PC-3 (cell line): ENCODE measurements at places on chromosomes 16 and 17.

- no peak for DNase-seq
Measured at GRCh38 chr16:57041182-57042156, 50.9 kb upstream of the CPNE2 start.

DNA sequence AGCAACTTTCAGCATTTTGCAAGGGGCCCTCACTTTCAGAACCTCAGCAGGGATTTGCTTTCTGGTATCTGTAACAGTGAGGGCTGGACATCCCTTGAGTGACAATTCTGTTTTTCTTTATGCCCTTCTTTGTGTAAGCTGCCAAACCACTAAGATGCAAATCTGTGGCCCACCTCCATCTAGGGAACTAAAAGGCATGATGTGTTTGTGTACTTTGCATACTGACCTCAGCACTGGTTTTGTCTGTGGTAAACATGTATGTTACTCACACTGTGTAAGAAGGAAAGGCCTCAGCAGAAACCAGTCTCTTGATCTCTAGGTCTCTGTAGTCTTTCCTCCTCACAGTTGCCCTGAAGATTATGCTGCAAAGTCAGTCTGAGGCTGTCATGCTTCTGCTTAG lies 396.6 kb upstream of the DYNLRB2 start:
- DNase-seq, result no peak

GRCh38 chr17:29874931-29875596 lies 55.0 kb downstream of the SSH2 start:
- no peak for DNase-seq

- DNase-seq, result no peak
Measured at GRCh38 chr16:3884398-3884797, 3.9 kb upstream of the CREBBP start.

- peak; percentile 30 for DNase-seq
Measured at GRCh38 chr17:36072431-36073121, 8.5 kb downstream of the CCL18 start.

- DNase-seq, result no peak
Measured at GRCh38 chr17:39351508-39351907, 49.9 kb downstream of the FBXL20 start.

DNA sequence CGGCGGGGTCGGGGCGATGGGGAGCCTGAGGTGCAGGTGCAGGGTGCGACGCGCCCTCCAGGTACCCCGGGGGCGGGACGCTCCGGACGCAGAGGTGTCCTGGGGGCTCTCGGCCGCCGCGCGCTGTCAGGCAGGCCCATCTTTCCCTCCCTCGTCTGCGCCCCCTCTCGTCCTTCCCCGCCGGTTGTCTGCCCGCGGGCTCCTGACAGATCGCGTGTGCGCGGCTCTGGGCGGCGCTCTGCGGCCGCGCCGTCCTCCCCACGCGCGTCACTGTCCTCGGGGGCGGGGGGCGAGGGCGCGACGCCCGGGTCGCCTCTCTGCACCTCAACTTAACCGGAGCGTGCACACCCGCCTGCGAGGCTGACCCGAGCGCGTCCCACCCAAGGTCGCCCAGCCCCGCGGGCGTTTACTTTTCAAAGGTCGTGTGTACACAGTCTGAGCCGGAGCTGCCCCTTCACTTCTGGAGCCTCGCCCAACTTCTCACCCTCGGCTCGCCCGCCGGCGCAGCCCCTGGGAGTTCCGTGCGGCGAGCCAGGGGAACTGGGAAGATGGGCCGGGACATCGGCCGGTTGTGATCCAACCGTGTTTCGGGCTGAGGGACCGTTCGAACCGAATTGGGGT lies 512 bp downstream of the AKAP1 start:
- peak; percentile 62 for DNase-seq

DNA sequence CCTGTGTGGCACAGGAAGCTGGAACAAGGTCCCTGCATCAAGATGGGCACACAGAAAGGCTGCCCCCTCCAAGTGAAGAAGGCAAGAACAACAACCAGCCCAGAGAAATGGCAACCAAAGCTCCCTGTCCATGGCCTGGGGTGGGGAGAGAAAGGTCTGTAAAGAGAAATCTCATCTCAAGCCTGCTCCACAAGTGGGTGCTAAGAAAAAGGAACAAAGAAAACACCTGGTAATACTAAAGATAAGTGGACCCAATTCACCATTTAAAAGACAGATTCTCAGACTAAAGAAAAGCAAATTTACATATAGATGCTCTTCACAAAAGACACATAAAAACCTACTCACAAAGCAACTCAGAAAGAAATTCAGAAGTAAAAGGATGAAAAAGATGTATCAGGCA lies 107.4 kb downstream of the PARN start:
- DNase-seq, result no peak

- DNase-seq, result no peak
Measured at GRCh38 chr16:83842291-83842690, 34.5 kb downstream of the HSBP1 start.

- no peak for DNase-seq
Measured at GRCh38 chr16:57343221-57343620, 15.4 kb upstream of the CCL22 start.

GRCh38 chr17:49035470-49036269 lies 38.5 kb downstream of the IGF2BP1 start:
- peak; percentile 74 for DNase-seq

- DNase-seq, result no peak
Measured at GRCh38 chr17:73815474-73815873, 171.2 kb upstream of the SDK2 start.
